Pons (tissue), 1 donor: ENCODE measurements at places on chromosomes 11 and 22.

- no peak for DNase-seq
These were observed at the start of gene INPPL1 for GRCh38 chr11:72224564-72225410. Gene INPPL1 (plus strand): TSS chr11:72224767. CDS start chr11:72224985, 218 bp downstream.

DNA sequence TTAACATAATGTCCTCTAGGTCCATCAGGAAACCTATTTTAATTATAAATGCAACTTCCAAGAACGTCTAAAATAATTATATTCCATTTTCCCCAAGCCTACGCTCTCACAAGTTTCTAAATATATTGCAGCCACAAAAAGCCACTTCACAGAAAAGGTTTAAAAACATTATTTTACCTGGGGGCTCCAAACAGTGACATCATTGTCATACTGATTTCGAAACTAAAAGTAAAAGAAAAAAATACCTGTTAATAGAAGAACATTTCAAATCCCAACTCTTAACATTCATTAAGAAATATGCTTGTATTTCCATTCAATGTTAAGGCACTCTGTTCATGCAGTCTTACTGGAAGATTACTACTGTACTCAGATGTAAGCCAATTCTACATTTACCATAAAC lies 1.4 kb downstream of the PSMA1 start:
- no peak for DNase-seq

DNA sequence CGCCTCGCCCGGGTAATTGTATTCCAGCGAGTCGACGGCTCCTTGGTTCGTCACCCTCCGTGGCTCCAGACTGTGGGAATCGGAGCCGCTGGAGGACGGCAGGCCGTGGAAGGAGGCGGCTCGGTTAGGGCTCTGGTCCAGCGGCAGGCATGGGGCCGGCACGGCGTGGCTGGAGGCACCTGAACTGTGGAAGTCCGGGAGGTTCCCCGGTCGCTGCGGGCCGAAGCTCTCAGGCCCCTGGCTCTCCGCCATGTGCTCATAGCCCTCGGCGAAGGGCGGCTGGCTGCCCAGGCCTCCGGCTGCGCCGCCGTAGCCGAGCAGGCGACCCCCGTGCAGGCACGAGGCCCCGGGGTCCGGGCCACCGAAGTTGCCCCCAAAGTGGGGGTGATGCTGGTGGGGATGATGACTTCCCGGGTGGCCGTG lies 1.7 kb downstream of the MN1 start:
- no peak for DNase-seq

DNA sequence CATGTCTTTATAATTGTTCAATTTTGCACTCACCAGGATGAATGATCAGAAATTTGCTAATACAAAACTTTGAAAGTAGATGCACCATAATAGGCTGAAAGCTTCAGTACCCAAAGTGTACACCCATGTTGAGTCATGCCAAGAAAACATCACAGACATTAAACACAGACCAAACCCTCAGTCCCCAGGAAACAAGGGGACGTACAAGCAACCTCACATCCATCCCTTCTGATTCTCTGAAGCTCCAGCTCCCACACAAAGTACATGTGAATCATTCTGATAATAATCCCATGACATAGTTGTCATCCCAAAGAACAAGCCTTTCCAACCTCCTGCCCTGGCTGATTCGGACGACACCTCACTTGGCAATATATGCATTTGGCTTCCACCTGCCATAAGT lies 183.8 kb downstream of the SNX19 start:
- DNase-seq: no peak

DNA sequence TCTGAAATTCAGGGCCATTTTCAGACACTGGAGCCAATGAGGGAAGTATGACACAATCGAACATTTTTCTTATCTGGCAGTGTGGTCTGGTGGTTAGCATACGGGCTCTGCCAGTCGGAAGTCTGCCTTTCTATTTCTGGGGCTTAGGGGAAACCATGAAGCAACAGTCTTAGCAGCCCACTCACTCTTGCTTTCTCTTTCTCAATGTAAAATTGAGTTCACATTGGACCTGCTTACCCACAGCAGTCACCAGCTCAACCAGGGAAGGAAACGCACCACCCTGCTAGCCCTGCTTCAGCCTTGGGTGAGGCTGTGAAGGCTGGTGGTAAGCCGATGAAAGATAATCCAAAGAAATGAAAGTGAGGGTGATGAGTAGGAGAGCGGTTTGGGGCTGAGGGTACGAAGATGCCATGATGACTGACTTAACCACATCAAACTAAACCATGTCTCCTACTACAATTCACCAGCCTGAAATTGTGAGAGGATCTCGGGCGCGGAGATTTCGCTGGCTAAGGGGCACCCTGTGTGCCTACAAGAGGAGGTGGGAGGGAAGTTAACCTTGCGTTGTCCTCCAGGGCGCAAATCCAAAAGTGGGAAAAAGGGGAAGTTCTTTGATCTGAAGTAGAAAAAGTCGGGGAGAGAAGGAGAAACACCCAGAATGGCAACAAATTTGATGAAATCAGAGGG lies 2.0 kb upstream of the LMO2 start:
- peak; percentile 76 for DNase-seq

DNA sequence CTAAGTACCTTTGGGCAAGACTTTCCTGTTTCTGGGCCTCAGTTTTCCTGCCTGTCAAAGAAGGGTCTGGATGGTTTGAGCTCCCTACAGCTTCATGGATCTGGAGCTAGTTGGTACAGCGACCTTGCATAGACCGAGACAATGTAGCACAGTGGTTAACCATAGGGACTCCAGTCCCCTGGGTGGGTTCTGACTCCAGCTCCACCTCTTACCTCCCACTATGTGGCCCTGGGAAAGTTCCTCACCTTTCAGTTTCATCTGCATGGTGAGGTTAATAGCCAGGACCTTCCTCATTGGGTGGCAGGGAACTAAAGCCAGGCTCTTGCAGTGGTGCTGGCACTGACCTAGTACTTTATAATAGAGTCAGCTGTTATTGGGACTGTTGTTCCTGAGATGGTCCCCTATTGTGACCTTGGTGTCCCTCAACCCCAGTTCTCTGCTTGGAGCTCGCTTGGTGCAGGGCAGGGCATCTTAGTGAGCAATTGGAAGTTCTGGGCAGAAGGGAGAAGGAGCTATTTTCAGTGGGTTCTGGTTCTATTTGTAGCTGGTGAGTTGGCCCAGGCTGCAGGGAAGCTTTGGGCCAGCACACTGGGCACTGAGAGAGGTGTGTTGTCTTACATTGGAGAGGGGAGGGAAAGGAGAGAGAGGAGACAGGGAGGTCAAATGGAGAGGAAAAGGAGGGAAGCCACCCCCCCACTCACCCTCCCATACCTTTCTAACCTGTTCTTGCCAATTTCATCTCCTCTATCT lies 10.7 kb upstream of the MTMR3 start:
- DNase-seq: no peak

DNA sequence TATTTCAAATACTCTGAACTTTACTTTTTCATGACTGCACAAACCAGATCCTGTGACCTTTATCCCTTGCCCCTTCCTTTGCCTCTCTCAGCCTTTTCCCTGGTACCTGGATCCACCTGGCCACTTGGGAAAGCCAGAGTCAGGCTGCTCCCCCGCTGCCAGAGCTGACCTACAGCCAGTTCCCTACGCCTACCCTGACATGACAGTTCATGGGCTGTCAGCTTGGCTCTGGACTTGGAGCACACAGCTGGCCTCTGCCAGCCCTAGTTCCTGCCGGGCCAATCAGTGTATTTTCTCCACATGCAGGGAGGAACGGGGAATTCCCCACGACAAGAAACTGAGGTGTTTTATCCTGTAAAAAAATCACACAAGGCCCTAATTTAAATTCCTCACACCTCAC lies 382.6 kb downstream of the INSC start:
- no peak for DNase-seq

DNA sequence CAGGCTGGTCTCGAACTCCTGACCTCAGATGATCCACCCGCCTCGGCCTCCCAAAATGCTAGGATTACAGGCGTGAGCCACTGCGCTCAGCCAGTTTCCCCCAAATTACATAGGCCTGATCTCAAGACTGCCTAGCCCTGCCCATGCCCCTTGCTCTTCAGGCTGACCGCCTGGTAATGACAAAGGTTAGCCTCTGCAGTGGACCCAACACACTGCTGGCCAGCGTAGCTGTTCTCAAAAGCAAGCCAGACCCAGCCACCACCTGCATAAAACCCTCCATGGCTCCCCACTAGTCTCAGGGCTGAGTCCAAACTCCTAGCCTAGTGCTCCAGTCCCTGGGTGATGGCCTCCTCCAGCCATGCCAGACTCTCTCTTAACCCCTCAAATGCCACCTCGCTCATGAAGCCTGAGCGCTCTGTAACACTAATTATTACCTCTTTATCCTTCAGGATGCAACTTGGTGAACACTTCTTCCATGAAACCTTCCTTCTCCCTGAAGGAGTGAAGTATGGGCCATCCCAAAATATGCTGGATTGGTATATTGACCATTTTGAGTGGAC lies 836 bp upstream of the RSPH14 start:
- DNase-seq: no peak

DNA sequence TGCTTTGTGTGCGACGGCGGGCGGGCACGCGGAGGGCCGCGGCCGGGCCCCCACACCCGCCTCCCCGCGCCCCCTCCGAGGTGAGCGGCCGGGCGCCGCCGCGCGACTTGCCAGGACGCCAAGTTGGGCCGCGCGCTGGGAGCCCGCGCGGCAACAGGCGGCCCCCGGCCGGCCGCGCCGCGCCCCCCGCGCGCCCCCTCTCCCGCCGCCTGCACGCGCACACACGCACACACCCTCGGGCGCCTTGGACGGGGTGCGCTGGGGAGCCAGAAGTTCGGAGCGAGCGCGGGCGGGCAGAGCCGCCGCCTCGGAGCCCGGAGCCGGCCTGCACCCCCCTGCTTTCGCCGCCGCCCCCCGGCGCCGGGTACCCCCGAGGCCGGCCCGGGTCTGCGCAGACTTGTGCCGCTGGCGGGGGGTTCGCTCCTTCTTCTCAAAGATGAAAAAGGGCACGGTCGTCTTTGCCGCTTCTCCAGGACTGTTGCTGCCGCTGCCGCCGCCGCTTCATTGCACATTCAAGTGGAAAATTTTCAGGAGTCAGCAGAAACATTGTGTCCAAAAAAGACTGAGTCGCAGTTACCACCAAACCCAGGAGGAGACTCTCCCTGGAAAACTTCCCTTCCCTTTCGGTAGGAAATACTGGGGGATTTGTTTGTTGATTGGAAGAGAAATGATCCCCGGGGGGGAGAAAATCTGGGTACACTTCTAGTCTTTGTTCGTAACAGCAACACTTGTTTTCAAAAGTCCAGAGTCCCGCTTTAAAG lies 895 bp downstream of the TEAD1 start:
- peak; percentile 61 for DNase-seq

GRCh38 chr11:22337596-22338485 lies at the start of gene SLC17A6:
Gene SLC17A6 (plus strand): TSS chr11:22338381. CDS start chr11:22338534, 153 bp downstream.
- no peak for DNase-seq

GRCh38 chr11:64877390-64878222 lies 815 bp downstream of the EHD1 start:
- no peak for DNase-seq

- no peak for DNase-seq
These were observed 375.0 kb downstream of the NTM start for GRCh38 chr11:131745405-131745804.

DNA sequence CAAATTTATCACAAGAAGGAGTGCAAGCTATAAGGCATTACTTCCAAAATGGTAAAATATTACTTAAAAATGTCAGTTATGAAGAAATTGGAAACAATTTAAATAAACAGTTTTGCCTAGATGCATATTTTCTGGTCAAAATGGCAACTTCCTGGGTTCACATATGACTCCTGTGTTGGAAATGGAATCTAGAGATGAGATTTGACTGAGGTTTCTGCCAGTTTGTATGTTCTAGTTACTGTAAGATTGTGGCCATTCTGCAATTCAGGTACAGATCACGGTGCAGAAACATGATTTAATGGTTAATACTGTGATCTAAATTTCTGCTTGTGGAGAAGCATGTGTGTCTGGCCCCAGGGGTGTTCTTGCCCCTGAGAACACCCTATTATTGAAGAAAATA lies 3.4 kb upstream of the OR4C6 start:
- no peak for DNase-seq
